ENCODE measurements at places on chromosomes 16 and 17.

- no peak for DNase-seq
Measured at GRCh38 chr17:58332778-58333735, 4.5 kb upstream of the TSPOAP1 start.

DNA sequence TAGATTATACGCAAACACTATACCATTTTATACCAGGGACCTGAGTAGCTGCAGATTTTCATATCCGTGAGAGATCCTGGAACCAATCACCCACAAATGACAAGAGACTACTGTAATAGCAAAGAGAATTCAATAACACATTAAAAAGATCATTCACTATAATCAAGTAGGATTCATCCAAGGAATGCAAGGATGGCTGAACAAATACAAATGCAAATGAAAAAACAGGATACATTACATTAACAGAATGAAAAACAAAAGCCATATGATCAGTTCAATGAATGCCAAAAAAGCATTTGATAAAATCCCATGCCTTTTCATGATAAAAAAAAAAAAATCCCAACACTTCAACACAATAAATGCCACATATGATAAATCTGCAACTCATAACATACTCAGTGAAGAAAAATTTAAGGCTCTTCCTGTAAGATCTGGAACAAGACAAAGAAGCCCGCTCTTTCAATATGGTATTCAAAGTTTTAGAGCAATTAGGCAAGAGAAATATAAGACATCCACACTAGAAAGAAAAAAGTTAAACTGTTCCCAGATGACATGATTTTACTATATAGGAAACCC lies 29.0 kb downstream of the N4BP1 start:
- DNase-seq = no peak

GRCh38 chr16:85245307-85246172 lies 133.3 kb upstream of the CIBAR2 start:
- DNase-seq = peak; percentile 75

DNA sequence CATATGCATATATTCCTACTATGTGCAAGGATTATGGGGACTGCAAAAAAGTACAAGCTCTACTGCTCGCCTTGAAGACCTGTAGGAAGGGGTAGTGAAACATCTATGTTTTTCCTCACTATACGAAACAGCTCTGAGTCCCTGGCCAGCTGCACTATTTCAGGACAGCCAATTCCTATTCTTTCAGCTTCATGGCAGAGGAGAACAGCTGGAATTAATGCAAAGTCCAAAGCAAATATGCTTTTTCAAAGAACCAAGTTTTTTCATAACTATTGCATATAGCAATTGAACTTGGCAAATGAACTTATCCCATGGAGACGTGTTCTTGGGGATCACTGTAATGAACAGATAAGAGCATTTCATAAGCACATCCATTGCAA lies 122.3 kb downstream of the SPACA3 start:
- no peak for DNase-seq

DNA sequence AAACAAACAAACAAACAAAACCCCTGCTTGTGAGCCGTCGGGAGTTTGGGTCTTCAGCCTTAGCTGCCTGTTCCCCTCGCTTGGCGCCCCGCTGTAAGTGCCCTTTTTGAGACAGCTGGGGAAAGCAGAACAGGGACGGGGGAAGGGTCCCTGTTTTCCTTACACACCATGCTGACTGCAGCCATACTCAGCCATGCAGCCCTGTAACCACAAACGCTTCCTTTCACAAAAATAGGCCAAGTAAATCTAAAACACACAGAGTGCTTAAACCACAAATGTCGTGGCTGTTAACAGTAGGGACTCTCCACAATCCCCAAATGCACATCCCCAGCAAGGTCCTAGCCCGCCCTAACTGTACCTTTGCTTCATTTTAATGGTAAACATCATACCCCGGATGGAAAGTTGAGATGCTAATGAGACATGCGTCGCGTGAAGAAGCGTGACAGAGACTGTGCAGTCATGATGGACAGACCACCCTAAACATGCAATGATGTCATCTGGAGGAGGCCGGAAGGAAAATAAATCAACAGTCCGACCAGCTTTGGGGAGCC lies 129.9 kb downstream of the MGAT5B start:
- DNase-seq = no peak

DNA sequence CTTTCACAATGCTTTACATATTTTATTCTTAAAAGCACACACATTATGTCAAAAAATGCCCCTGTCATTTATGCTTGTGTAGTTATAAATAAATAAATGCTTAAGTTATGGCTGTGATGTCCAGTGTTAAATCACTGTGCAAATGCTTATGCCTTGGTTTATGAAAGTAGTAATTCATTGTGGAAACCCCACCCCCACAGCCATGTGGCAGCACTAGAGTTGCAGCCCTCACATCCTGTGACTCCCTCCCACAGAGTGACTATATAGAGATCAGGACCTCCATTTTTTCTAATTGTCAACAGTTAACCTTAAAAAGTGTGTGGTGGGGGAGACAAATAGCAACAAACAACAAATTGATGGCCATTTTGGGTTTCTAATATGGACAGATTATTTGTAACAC lies 2.4 kb downstream of the SKAP1 start:
- DNase-seq = no peak

DNA sequence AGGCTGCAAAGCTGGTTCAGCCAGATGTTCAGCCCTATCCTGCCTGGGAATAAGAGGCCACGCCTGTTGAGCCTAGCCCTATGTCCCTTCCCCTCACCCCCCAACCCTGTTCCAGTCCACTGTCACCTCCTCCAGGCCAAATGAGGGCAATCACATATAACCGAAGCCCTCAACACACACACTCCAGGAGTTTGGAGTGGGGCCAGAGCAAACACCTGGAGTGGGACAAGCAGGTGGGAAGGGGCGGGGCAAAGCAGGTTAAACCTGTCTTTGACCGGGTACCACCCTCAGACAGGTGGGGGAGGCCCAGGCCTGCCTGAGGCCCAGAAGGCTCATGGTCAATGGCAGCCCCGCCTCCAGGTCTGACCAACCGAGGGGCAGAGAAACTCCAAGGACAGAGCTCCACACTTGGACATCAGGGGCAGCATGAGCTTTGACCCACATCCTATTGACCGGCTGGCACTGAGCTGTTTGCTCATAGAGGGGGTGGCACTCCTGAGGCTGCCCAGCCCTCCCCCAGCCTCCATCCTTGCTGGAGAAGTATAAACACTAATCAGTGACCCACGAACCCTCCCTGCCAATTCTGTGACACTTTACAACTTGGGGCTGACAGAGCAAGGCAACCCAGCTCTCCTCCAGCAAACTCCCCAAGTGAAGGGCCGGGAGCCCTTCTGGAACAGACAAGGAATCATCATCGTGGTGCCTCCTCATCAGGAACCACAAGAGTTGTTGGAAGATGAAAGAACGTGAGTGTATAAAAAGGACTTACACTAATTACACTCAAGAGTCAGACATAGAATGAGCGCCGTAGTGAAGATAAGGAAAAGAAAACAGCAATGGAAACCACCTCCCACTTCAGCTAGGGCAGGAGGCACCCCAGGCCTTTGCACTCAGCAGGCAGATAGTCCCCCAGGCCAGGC lies 1.5 kb downstream of the ESRP2 start:
- DNase-seq = no peak

DNA sequence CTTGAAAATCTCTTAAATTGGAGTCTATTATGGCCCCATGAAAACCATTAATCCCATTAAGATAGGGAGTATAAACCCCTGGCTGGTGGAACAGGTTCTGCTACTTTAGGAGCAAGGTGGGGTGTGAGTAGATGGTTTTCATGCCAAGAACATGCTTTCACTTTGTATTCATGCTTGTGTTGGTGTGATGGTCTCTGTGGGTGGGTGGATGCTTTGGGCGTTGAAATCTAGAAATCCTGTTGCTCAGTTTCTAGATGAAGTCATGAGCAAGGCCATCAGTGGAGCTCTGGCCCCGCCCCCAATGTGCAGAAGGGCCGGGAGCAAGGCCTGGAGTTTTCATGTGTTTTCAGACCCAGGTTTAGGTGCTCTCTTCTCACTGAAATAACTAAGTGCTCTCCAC lies 20.1 kb downstream of the PLD6 start:
- DNase-seq = no peak

DNA sequence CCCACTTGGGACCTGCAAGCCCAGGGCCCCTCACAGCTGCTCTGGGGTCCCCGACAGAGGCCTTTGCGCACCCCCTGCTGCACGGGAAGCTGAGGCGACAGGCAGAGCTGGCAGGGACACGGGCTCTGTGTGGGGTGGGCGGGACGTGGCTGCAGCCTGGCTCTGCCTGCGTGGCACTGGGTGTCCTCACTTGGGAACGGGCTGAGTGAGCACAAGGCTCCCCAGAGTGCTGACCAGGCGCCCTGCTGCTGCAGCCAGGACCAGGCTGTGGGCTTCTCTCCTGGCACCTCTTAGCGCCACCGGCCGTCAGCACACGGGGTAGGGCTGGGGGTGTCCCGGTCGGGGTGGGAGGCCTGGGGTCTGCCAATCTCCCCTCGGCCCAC lies 6.6 kb downstream of the C1QTNF8 start:
- no peak for DNase-seq

GRCh38 chr16:4293822-4294457 lies 21.1 kb upstream of the TFAP4 start:
- peak; percentile 67 for DNase-seq

GRCh38 chr16:72282362-72282761 lies 110.4 kb upstream of the PMFBP1 start:
- DNase-seq = no peak

GRCh38 chr16:12589676-12590075 lies 214.0 kb downstream of the CPPED1 start:
- no peak for DNase-seq

DNA sequence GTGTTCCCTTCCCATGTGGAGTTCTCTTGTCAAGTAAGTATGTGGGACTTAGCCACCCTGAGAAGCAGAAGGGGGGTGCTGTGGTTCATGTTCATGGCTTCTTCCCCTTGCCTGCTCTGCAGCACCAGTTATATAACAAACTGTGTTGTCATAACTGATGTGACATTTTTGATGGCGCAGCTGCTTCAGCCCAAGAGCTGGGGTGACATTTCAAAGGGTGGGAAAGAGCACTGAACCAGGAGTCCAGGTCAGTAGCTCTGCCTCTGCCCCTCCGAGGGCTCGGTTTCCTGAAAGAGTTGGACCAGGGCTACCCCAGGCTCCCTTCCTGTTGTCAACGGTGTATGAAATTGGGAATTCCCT lies 7.4 kb downstream of the GNAO1 start:
- no peak for DNase-seq

DNA sequence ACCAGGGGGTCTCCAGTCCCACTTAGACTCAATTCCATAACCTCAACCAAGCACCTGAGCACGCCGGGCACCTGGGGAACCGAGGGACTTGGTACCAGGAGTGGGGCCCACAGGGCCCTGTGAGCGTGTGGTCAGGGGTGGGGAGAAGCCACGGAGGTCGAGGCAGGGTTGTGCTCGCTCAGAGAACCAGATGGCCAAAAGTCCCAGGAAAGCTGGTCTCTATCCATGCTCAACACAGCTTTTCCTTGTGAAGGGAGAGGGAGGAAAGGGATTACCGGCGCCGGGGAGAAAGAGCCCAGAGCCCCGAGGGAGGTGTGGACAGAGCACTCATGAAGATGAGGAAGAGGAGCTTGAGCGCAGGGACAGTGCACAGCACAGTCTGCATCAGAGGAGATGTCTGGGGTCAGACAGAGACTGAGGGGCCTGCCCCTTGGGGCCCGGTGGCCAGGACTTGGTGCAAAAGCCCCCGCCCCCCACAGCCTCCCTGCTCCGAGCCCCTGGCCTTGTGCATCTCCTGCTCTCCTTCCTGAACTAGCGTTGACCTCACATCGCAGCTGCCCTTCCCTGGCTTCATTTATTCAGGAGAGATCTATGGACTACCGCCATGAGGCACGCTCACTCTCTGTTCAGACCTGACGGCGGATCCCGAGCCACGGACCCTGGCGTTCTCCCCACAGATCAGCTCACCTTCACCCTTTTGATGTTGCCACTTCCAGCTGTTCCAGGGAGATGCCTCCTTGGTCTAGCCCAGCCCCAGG lies 355.4 kb upstream of the TNRC6C start:
- DNase-seq = no peak

All from DMS 273 treated with DMSO at 0.1 percent for 48 hours (cell line).